ENCODE measurements at places on chromosomes 5 and 9.

DNA sequence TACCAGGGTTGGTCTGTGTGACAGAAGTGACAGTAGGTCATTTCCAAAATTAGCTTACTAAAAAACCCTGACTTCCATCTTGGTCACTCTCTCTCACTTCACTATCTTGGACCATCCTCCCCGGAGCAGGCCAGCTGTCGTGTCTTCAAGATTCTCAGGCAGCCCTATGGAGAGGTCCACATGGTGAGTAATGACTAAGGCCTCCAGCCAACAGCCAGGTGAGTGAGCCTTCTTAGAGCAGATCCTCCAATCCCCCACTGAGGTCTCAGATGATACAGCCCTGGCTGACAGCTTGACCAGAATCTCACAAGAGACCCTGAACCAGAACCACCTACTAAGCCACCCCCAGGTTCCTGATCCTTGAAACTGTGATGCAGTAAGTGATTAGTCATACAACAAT, 92.0 kb downstream of the DCP2 start:
- DNase-seq: no peak

DNA sequence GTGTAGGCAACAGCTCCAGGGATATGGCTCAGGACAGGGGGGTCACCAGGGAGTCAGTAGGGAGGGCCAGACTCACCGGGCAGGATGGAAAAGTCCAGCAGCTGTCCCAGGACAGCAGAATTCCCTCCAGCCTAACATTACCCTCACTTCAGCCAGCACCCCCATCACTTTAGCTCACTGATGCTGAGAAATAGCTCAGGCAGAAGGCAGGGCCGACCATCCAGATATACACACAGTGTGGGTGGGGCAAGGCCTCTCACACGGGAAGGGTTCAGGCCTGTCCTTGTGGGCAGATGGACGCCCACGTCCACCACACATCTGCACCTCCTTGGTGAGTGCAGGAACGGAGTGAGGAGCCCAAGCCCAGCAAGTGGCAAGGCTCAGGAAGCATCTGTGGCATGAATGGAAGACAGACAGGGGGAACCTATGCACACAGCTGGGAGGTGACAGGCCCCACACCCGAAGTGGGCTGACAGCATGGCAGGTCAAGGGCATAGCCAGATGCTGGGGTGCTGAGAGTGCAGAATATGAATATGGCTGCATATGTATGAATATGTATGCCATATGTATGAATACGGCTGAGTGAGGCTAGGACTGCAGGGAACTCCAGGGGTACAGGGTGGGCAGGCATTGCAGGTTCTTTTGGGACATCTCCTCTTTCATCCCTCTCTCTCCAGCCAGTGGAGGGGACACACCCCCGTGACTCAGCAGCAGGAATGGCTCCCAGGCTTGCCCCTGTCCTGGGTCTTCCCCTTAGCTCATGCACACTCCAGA, 17.0 kb downstream of the BICD2 start:
- no peak for DNase-seq

GRCh38 chr5:89117124-89117644, 234.2 kb upstream of the MEF2C start:
- DNase-seq: peak; percentile 32

GRCh38 chr9:15521254-15521653, 10.5 kb upstream of the PSIP1 start:
- DNase-seq: no peak

GRCh38 chr5:104199771-104200170, 637.2 kb upstream of the NUDT12 start:
- no peak for DNase-seq

DNA sequence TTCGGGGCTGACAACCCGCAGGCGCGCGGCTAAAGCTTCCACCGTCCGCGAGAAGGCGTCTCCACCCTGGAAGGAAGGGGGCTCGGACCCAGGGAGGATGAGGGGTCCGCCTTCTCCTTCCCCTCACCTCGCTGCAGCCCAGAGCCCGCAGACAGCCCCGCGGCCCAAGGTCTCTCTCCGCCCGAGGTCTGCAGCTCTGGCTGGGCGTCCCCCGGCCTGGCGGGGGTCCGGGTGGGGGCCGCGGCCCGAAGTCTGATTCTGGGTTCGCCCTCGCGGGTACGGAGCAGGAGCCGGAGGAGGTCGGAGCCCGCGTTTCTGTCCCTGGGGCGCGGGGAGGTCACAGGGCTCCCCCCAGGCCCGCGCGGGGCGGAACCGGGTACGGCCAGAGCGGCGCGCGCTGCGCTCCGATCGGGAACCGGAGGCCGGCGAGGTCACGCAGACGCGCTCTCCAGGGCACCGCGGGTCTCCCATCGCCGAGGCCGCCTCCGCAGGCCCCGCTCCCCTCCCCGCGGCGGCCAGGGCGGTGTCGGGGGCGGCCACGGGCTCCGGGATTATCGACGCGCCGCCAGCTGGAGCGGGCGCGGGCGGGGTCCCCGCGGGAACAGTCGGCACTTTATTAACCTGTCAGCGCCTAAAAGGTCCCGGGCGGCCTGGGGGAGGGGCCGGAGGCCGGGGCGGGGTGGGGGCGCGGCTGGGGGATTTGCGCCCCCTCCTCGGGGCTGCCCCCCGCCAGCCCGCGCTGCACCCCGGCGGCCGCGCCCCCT, 11.6 kb downstream of the LHX3 start:
- DNase-seq: no peak

- no peak for DNase-seq
These were observed 45.2 kb downstream of the TLE4 start for GRCh38 chr9:79616971-79617370.

DNA sequence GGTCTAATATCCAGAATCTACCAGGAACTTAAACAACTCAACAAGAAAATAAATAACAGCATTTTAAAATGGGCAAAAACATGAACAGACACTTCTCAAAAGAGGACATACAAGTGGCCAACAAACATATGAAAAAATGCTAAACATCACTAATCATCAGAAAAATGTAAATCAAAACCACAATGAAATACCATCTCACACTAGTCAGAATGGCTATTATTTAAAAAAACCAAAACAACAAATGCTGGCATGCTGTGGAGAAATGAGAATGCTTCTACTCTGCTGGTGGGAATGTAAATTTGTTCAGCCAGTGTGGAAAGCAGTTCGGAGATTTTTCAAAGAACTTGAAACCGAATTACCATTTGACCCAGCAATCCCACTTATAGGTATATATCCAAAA, 63.1 kb downstream of the ADAMTS6 start:
- no peak for DNase-seq

DNA sequence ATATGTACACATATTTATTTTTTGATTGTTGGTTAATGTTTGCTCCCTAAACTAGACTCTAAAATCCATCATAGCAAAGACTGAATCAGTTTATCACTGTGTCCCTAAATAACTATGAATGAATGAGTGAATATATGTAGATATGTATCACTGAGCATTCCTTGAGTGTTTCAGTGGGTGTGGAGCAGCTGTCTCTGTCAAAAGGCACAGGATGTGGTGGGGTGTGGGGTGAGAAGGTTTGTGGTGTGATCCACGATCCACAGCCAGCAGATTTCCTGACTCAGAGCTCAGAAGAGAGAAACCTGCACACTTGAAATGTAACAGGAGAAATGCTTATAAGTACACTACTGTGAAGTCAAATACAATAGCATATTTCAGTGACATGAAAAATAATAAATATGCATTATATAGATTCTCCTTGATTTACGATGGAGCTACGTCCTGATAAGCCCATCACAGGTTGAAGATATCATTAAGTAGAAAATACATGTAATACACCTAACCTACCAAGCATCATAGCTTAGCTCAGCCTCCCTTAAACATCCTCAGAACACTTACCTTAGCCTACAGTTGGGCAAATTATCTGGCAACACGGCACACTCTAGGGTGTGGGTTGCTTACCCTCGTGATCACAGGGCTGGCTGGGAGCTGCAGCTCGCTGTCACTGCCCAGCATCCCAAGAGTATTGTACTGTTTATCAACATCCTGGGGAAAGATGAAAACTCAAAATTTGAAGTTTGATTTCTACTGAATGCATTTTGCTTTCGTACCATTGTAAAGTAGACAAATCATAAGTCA, 287.0 kb downstream of the GAS1 start:
- DNase-seq: peak; percentile 39

DNA sequence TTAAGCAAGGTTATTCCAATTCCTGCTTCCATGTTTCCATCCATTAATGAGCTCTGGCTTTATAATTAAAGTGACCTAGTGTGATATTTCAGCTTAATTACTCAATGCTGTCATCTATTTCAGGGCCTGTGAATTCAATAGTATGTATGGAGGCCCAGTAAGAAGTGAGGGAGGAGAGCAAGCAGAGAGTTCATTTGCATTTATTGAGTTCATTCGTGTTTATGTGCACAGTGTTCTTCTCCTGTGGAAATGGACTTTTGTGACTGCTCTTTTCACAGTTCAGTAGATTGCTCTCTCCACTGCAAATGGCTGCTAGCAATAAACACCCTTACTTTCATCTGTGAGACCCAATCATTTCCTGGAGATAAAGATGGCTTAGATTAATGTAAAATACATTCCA, 130.9 kb downstream of the CEMIP2 start:
- DNase-seq: no peak

GRCh38 chr5:24365406-24365805, 279.4 kb downstream of the CDH10 start:
- no peak for DNase-seq

GRCh38 chr5:3214396-3214795, 381.2 kb upstream of the IRX1 start:
- no peak for DNase-seq

GRCh38 chr9:75775966-75776691, 114.3 kb upstream of the PCSK5 start:
- DNase-seq: no peak

- no peak for DNase-seq
These were observed 56.6 kb upstream of the EGFL7 start for GRCh38 chr9:136605988-136606660.

All from urothelium cell line (cell line).